ENCODE measurements at places on chromosomes 5 and 9. TPM values are rescaled to one million over a fixed set of nuclear protein-coding genes. Genes with fewer than 3 reads are reported as not detected.
A peak's percentile ranks its signal among the peaks of the same experiment; 100 is the strongest.

DNA sequence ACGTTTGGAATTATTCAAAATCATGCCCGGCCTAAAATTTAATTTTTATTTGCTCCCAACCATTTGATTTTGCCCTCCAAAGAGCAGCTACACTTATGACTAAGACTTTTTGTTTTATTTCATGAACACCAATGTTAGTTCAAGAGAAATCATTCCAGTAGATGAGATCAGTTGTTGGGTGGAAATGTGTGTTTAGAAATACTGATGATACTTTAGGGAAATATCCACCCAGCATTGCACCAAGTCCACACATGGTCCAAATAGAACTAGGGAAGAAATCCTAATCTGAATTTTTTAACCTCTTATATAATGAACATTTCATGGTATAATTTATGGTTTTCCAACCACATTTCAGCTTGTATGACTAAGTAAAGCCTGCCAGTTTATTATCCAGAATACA, 28.3 kb upstream of the GOLPH3 start:
- H3K4me1 ChIP-seq = no peaks in the 10 kb centered on the region
- no peaks in the 10 kb centered on the region for H3K36me3 ChIP-seq
- no peaks in the 10 kb centered on the region for H3K27me3 ChIP-seq
- no peak for DNase-seq

- H3K4me1 ChIP-seq = no peaks in the 10 kb centered on the region
- no peaks in the 10 kb centered on the region for H3K36me3 ChIP-seq
- no peaks in the 10 kb centered on the region for H3K27me3 ChIP-seq
- DNase-seq = no peak
Observed at GRCh38 chr5:160991205-160991604, 139.2 kb upstream of the ATP10B start.

DNA sequence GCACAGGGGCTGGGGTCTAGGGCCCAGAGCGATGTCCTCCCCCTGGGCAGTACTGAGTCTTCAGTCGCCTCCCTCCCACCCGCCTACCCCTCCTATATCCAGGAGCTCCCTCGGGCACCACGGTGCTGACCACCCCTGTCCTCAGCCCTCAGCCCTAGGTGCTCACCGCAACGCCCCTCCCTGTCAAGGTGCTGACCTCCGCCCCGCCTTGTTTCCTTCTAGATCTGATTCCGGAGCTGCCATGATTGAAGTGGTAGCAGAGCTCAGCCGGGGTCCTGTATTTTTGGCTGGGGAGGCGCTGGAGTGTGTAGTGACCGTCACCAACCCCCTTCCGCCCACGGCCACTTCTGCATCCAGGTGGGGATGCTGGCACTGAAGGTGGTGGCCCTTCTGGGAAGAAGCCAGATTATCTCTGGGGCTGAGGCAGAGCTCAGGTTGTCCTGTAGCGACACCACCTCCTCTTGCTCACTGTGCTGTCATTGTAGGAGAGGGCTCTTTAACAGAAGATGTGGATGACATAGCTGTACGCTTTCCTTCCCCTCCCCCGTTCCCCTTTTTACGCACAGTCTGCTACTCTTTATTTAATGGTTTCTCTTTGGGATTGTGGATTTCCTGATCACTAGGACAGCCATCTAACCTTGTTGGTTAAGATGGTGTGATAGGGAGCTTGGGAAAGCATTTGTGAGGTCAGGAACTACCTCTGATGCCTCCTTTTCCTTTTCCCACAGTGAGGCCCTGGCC, 598 bp downstream of the RGP1 start:
- H3K27ac ChIP-seq = peak overlapping the region; percentile 96
- peak; percentile 72 for DNase-seq
- peaks cover 45% of the 10 kb centered on the region for H3K36me3 ChIP-seq
- peak overlapping the region; percentile 94 for H3K4me3 ChIP-seq

- H3K36me3 ChIP-seq = no peaks in the 10 kb centered on the region
- no peak overlapping the region for H3K27ac ChIP-seq
- no peak for DNase-seq
Observed at GRCh38 chr9:106304401-106304920, 558.5 kb upstream of the ZNF462 start.

DNA sequence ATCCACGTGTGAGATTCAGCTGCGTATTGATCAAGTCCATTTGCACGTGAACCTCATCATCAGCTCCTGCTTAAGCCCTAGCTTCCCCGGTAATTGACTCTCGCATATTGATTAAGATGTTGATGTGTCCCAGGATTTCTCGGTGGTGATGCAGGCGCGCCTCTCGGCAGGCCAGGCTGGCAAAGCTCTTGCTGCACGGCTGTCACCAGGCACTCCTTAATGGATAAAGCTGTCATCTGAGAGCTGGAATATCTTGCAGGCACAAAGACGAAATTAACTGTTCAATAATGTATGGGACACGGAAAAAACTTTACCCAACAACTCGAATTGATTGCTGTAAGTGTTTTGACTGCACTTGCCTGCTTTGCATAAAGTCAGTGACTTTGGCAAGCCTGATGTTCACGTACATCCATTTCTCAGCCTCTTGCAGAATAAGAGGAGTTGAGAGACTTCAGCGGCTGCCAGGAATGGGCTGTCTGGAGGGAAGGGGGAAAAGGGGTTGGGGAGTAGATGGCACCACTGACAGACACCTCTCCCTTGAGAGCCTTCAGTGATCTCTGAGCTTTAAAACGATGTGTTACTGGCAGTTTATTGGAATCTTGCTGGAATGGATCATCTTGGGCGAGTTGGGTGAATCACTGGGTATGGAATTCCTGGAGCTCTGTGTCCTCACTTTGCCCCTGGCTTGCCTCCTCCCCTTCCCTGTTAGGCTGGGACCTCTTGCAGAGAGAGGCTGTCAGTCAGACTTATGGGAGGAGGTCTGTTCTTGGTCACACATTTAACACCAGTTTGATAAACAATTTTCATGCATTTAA, 650.3 kb downstream of the CCDC171 start:
- DNase-seq = no peak
- peaks cover 6% of the 10 kb centered on the region for H3K4me1 ChIP-seq
- no peak overlapping the region for H3K4me3 ChIP-seq
- H3K36me3 ChIP-seq = no peaks in the 10 kb centered on the region

- H3K27ac ChIP-seq = peak overlapping the region; percentile 14
- H3K36me3 ChIP-seq = no peaks in the 10 kb centered on the region
- no peaks in the 10 kb centered on the region for H3K27me3 ChIP-seq
- no peaks in the 10 kb centered on the region for H3K4me1 ChIP-seq
Observed at GRCh38 chr5:78602400-78602799, 46.2 kb downstream of the LHFPL2 start.

DNA sequence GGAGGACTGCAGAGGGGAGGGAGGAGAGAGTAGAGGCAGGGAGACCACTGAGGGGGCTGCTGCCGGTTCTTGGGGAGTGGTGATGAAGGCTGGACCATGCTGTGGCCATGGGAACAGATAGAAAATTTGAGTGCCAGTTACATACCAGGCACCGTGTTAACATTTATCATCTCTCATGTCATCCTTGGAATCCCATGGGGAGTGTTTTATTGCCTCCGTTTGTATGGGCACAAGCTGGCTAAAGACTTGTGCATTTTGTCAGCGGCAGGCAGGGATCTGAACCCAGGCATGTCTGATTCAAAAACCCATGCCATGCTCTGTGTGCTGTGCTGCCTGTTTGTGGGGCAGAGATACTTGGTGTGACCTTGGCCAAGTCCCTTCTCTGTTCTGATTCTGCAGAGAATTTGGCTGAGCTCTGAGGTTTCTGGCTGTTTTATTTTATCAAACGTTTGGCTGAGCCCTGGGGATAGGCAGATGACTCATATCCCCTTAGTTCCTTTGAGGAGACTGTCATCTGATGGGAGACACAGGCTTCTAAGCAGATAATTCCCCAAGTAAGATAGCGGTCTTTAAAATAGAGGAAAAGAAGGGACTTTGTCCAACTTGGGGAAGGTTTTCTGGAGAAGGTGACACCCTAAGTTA, 22.2 kb downstream of the COL27A1 start:
- H3K36me3 ChIP-seq = no peaks in the 10 kb centered on the region
- DNase-seq = no peak
- peaks cover 80% of the 10 kb centered on the region for H3K4me1 ChIP-seq
- H3K27ac ChIP-seq = peak overlapping the region; percentile 77
- no peak overlapping the region for H3K4me3 ChIP-seq

DNA sequence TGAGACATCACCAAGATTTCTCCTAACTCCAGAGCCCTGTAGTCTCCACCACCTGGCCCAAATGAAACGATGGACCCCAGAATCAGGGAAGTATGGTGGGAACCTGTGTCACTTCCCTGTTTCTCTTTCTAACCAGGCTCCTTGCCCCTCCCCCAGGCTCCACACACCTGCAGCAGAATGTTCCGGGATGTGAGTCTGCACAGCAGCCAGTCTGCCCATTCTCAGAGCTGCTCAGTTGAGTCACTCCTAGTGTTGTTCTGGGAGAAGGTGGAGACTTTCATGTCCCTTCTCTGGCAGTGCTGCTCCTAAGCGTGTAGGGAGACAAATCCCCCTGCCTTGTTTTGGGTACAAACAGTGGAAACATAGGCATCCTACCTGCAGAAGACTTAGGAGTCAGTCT, 76.0 kb upstream of the XPA start:
- no peaks in the 10 kb centered on the region for H3K4me1 ChIP-seq
- H3K27me3 ChIP-seq = no peaks in the 10 kb centered on the region
- H3K36me3 ChIP-seq = no peaks in the 10 kb centered on the region

GRCh38 chr5:106940301-106940846, 730.4 kb downstream of the EFNA5 start:
- no peak overlapping the region for H3K27ac ChIP-seq
- no peak for DNase-seq
- H3K36me3 ChIP-seq = no peaks in the 10 kb centered on the region

- no peaks in the 10 kb centered on the region for H3K27me3 ChIP-seq
- no peak overlapping the region for H3K4me3 ChIP-seq
Observed at GRCh38 chr5:14309878-14310531, 166.9 kb downstream of the TRIO start.

GRCh38 chr9:131660466-131661405, 79.1 kb downstream of the RAPGEF1 start:
- DNase-seq = no peak
- H3K27me3 ChIP-seq = no peaks in the 10 kb centered on the region
- no peak overlapping the region for H3K4me3 ChIP-seq
- H3K36me3 ChIP-seq = no peaks in the 10 kb centered on the region
- no peaks in the 10 kb centered on the region for H3K4me1 ChIP-seq

DNA sequence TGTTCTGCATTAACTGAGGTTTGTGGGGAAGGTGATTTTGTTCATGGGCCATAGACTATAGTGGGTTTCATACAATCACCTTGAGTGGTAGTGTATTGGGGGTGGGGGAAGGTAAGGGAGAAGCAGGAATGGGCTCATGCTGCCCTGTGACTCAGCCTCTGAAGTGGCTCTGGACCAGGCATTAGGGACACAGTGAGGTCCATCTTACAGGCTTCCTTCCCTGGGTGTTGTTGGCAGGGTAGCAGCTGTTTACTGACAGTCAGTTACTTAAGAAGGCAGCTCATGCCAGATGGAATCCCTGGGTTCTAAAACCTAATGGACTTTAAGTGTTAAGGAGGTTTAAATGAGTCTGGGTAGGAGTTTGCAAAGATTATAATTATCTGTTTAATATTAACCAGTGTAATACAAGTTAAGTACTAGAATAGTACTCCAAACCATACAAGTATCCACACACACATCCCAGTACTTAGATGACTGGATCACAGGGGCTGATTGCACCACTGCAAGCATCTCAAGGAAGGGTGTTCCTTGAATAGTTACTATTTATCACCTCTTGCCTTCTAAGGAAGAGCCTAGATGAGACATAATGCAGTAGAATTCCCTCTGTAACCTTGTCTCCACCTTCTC, 59.3 kb downstream of the CAST start:
- no peaks in the 10 kb centered on the region for H3K27me3 ChIP-seq
- no peak for DNase-seq
- H3K27ac ChIP-seq = no peak overlapping the region
- no peaks in the 10 kb centered on the region for H3K4me1 ChIP-seq

DNA sequence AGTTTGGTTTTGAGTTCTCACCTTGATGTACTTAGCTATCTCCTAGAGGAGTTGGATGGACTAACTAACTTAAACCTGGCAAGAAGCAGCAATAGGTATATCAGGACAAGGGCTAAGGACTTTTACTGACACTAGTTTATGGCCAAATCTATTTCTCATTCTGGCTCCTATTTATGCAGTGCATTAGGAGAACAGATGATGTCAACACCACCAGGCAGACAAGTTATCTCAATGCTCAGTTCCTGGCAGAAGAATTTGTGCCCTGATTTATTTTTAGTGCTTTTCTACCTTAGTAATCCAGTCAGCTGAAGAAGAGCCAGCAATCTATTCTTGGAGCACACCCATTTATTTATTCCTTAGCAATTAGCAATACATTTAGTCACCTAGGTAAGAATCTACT, 30.7 kb upstream of the MYOT start:
- DNase-seq = no peak
- H3K27me3 ChIP-seq = no peaks in the 10 kb centered on the region
- no peaks in the 10 kb centered on the region for H3K36me3 ChIP-seq
- peak overlapping the region; percentile 74 for H3K27ac ChIP-seq

GRCh38 chr5:61631438-61631941, 299.4 kb downstream of the ZSWIM6 start:
- no peaks in the 10 kb centered on the region for H3K27me3 ChIP-seq
- H3K27ac ChIP-seq = peak overlapping the region; percentile 38
- no peaks in the 10 kb centered on the region for H3K36me3 ChIP-seq
- no peak for DNase-seq

GRCh38 chr9:98678244-98678842, 30.4 kb downstream of the GABBR2 start:
- DNase-seq = no peak
- H3K4me3 ChIP-seq = no peak overlapping the region
- no peak overlapping the region for H3K27ac ChIP-seq
- no peaks in the 10 kb centered on the region for H3K36me3 ChIP-seq
- no peaks in the 10 kb centered on the region for H3K27me3 ChIP-seq
- no peaks in the 10 kb centered on the region for H3K4me1 ChIP-seq

- H3K27ac ChIP-seq = no peak overlapping the region
- no peaks in the 10 kb centered on the region for H3K36me3 ChIP-seq
- H3K4me3 ChIP-seq = no peak overlapping the region
- H3K4me1 ChIP-seq = no peaks in the 10 kb centered on the region
Observed at GRCh38 chr5:160271396-160271795, 41.0 kb downstream of the CCNJL start.

DNA sequence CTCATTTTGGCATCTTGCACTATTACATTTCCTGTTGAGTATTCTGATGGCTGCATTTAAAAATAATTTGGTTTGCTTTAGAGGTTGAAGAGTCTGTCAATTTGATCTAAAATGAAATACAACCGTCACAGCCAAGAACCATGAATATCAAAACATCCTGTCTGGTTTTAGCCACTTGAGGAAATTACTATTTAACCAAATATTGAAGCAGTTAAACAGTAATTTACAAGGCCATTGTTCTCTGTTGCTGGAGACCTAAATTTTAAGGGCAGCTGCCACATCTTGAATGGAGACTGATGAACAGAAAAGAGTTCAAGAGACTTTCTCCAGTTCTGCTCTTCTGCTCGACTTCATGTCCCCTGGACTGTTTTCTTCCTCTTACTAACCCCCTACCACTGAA, 549.4 kb downstream of the LRRC70 start:
- no peaks in the 10 kb centered on the region for H3K36me3 ChIP-seq
- no peak overlapping the region for H3K27ac ChIP-seq
- no peak overlapping the region for H3K4me3 ChIP-seq
- no peaks in the 10 kb centered on the region for H3K27me3 ChIP-seq

- H3K27ac ChIP-seq = no peak overlapping the region
- DNase-seq = no peak
- H3K27me3 ChIP-seq = no peaks in the 10 kb centered on the region
- no peaks in the 10 kb centered on the region for H3K36me3 ChIP-seq
- no peaks in the 10 kb centered on the region for H3K4me1 ChIP-seq
- no peak overlapping the region for H3K4me3 ChIP-seq
Observed at GRCh38 chr5:152488869-152489268, 83.8 kb upstream of the NMUR2 start.

The PCDHB12 gene
- 19.7 TPM for total RNA-seq

The LCN9 gene
- not detected for total RNA-seq

The PCSK5 gene
- total RNA-seq = 66.3 TPM

The G3BP1 gene
- 138 TPM for total RNA-seq

The DMGDH gene
- total RNA-seq = 0.75 TPM

The WDR38 gene
- not detected for total RNA-seq

The TYRP1 gene
- not detected for total RNA-seq

Measured in ascending aorta (tissue), 2 donors.